ENCODE measurements at places on chromosomes 2 and 18.

DNA sequence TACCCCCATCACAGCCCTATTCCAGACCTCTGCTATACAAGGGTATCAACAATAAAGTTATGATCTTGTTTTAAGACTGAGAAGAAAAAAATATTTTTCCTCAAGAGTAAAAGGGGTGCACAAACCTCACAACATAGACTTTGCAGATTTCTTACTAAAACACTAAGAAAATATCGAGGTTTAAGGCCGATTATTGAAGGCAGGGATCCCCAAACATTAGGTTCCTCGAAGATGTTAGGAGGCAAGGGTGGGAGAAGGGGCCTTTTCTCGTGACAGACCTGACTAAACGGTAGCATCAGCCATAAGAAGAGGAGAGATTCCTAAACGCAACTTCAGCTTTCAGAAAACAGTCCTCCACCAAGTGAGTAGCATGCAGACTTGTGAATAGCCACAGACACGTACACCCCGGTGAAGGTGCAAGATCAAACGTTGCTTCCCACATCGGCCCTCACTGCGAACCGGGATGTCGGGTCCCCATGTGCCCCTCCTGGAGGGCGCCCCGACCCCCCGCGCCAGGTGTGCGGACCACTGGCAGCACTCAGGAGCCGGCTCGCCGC, 678 bp downstream of the PIAS2 start:
- DNase-seq = no peak

- DNase-seq = peak; percentile 44
Measured at GRCh38 chr2:111117598-111118480, 2.9 kb upstream of the BCL2L11 start.

DNA sequence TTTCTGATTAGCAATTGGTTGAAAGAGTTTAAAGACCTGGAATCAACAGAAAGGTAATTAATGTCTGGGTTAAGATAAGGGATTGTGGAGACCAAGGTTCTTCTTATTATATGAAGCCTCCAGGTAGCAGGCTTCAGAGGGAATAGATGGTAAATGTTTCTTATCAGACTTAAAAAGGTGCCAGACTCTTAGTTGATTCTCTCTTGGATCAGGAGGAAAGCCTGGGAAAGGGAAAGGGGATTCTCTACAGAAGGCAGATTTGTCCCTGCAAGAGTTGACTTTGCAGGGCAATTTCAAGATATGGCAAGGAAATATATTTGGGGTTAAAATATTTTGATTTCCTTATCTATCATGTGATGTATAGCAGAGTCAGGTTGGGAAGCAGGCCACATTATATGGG, 153.1 kb upstream of the ARL4C start:
- DNase-seq = no peak

DNA sequence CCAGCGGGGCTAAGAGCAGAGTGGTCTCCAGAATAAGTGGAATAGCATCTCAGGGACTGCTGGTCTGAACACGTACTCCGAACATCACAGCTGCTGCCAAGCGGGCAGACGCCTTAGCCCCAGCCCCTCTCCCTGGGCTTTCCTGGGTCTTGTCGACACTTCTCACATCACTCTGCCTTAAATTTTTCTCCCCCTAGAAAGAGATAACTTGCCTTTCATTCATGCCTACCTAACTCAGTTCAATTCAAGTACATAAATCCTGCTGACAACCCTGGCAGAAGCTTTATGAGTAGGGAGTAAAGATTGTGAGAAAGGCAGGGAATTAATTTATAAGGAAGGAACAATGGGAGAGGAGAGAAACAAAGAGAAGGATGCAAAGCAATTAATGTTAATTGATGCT, 202.9 kb upstream of the TNP1 start:
- no peak for DNase-seq

- no peak for DNase-seq
Measured at GRCh38 chr18:62812242-62812641, 96.9 kb downstream of the PHLPP1 start.
